ENCODE measurements at places on chromosomes 12 and 14.

- DNase-seq, result no peak
Measured at GRCh38 chr12:56332512-56333196, 1.1 kb downstream of the PAN2 start.

- DNase-seq, result peak; percentile 39
Measured at GRCh38 chr12:20596061-20596460, 99.1 kb upstream of the SLCO1C1 start.

DNA sequence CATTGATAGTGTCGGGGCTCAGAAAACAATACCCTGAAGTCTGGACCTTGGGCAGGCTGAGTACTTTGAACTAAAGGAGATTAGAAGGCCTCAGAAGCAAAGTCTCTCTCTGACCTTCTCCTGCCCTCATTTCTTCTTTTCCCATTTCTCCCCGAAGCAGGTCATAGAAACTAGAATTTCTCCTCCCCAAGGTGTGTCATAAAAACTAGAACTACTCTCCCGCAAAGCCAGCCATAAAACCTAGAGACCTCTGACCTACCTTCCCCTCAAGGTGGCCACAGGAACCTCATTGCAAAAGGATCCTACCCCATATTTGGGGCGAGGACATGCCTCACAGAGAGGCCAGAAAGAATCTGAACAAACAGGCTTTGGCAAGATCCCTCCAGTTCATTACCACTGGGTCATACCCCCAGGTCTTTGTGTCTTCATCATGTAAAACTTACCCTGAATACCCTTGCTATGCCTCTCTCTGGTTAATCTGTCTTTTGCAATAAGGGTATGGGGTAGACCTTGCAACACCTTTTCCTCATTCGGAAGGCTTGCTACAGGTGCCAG lies 64.7 kb upstream of the ZFP36L1 start:
- no peak for DNase-seq

DNA sequence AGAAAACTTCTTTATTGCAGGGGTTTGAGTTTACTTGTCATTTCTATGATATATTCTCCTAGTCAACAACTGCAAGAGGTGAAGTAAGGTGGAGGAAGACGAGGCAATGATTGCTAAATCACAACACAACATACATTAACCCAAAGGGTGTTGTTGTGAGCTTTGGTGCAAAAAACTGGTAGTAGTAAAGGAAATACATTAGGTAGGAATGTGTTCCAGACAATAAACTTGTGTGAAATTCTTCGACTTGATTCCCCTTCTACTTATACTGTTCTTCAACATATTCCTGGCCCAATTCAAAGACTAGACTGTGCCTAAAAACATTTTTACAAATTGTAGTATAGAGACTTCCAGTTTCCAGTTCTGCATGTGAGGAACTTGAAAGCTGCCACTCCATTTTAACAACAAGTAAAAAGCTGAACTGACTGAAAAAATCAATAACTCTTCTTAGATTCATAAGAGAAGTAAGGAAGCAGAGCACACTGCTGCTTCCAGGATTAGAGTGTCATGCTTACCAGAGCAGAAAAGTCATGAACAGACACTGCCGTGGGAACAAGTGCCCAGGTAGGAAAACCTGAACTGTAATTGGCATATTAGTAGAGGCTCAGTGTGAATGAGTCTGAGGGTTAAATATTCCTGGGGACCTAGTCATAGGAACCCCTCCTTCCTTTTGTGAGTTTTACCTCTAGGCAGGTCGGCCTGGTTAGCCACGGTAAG lies 22.2 kb downstream of the COX8C start:
- no peak for DNase-seq

GRCh38 chr14:75059642-75060041 lies 4.2 kb downstream of the ACYP1 start:
- no peak for DNase-seq

GRCh38 chr14:21024585-21025370 lies at the start of gene NDRG2:
Gene NDRG2, minus strand, starts transcription at chr14:21025061. Its CDS starts 1,746 bp downstream, at chr14:21023315.
- DNase-seq, result peak; percentile 42

DNA sequence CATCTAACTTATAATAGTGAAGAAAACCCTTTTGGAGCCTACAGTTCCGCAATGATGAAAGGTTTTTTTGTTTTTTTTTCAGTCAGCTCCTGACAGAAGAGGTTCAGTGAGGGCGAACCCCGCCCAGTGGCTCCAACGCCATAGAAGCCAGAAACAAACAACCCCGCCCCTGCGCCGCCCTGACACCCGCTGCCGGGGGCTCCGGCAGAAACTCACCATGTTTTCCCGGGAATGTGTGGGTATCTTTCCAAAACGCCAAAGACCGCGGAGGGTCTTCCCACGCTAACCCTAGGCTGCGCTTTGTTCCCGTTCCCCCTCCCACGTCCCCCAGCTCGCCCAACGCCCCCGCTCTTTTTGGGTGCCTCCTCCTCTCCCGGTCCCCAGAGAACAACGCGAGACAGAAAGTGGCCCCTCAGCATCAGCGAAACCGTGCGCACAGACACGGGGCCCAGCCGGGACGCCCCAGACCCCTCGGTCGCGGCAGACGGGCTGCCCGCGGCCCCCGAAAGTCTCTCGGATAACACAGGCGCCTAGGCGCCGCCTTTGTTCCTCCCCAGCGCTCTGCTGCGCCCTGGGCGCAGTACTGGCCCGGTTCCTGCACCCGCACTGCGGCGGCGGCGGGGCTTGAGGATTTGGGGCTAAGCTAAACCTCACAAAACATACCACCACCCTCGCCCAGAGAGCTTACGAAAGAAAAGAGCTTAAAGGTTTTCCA lies 522 bp downstream of the TUBA1A start:
- peak; percentile 49 for DNase-seq

DNA sequence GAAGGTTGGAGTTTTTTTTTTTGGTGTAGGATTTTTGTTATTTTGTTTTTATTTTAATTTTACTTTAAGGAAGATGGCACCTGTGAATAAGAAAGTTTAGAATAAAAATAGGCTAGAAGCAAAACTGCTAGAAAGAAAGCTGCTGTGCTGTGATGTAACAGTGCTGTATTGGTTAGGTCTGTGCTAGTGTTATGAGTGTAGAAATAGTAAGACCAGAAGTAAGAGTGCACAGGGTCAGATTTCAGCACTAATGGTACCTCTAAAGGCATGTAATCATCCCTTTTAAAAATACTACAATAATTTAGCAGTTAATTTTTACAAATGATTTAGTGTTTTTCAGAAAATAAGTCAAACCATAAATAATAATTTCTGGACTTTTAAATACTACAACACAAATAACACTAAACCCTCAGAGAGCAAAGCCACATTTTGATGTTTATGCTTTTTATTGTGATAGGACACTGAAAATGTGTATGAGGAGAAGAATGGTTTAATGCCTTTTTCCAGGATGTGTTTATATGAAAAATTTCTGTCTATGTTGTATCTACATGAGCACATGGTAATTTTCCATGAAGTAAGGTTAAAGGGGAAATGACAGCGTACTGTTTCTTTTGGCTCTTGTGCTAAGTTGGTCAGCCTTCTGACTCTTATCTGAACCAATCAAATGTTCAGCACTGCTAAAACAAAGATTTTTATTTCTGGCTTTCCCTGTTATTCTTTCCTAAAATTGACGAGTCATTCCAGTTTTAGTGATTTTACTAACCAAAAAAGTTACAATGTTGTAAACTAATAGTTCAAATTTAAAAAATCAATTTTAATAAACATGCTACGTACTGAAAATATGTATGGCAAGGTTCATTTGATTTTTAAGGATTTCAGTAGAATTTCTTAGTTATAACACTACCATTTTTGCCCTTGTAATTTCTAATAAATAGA lies 96.1 kb downstream of the PPHLN1 start:
- DNase-seq, result no peak

DNA sequence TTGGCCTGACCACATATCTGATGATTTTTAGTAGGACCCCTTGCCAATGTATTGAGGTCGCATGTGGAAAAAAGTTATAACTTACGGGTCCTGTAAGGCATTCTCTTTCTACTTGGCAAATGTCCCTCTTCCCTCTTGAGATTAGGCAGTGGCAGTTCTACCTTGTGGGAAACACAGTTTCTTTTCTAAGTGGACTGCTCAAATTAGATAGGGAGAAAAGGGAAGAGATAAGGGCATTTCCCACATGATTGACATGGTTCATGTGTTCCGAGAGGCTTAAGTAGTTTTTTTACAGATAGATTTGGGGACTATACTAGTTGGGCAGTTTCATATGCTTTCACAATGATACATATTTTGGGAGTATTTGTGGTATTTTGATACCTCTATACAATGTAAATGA lies 154.7 kb downstream of the FBXL14 start:
- DNase-seq, result no peak

DNA sequence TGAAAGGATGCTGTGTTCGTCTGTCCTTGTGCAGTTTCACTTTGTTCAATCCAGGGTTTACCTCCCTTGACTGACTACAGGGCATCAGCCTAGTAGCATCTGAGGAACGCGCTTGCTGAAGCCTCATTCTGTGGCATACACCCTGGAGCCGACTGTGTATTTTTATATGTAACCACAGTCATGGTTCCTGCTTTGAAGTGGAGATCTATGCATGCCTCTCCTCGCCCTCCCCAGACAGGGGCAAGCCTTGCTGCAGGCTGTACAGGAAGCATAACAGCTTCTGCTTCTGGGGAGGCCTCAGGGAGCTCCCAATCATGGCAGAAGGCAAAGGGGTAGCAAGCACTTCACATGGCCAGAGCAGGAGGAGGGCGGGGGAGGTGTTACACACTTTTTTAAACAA lies 262.1 kb downstream of the BCL11B start:
- DNase-seq, result no peak

DNA sequence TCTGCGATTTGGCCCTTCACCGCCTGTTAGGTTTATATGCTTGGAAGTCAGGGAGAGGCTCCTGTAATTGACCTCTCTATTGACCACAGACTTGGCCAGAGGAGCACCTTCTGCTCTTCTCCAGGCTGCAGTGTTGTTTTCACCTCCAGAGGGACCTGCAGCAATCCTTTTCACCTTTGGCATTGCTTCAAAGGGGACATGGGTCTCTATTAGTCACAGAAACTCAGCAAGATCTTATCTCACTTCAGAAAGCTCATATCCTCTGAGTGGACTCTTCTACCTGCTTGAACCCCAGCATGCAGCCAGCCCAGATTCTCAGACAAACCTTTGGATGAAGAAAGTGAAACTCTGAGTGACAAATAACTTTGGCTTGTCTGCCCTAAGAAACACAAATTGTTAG lies 339.3 kb downstream of the NRXN3 start:
- DNase-seq, result no peak

- peak; percentile 74 for DNase-seq
Measured at GRCh38 chr14:23538785-23539184, 12.8 kb downstream of the ZFHX2 start.

DNA sequence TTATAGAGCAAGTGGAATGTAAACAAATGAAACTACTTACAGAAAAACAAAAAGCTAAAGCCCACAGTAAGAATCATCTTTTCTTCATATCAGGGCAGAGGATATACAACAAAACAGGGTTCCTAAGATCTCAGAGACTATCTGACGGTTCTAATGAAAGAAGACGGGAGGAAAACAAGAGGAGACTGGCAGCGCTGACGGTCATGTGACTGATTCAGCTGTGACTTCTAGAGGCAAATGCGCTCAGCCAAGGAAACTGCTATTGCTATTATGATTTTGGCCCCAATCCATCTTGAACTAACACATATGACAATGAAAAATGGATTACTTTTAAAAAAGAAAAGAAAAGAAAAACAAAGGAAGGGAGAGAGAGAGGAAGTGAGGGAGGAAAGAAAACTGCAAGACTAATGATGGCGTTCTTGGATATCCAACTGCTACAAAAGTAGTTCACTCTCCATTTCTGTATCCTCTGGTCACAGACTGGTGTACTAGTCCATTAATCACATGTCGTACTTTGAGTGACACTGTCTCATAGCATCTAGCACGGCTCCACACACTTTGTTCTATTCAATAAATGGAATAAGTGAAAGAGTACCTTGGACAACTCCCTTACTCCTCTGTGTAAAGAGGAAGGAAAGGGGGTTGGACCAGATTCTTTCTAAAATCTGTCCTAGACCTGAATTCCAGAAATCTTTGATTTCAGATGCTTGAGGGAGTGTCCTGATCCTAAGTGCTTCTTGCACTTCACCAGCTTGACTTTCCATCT lies 119.3 kb downstream of the DAD1 start:
- no peak for DNase-seq

DNA sequence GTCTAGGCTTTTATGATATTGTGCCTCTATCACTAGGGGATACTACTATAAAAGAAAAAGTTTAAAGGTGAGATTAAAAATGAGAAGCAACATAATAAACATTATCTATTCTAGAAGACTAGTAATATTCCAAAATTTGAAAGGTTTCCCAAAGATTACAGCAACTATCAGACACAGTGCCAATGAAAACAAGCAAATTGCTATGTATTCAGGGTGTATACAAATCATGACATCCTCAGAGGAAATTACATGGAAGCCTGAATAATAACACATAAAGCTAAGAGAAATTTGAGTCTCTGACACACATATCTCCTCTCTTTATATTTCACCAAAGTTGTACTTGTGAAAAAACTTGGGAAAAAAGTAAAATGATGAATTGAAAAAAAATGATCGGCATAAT lies 327.0 kb downstream of the SEC23A start:
- DNase-seq, result no peak
